Activated T-helper 1 cell treated with Interleukin-2 at 50 U/mL for 16 hours (primary cell): ENCODE measurements at places on chromosomes 16 and 17.

DNA sequence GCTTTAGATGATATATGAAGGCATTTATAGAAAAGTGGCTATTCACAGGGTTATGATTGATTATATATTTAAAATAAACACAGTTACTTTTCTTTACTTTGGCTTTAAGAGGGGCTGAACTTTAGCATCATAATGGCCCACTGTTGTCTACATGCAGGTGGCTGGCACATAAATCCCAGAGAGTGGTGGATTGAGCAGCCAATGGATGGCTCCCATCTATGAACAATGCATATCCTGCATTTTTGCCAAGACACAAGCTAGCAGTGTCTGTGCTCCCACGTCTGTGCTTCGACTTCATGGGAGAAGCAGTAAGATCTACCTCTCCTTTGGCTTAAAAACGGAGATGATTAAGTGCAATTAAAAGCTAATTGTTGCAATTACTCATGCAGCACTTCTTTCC is 373.2 kb upstream of the CDH11 start:
- no peak for DNase-seq

DNA sequence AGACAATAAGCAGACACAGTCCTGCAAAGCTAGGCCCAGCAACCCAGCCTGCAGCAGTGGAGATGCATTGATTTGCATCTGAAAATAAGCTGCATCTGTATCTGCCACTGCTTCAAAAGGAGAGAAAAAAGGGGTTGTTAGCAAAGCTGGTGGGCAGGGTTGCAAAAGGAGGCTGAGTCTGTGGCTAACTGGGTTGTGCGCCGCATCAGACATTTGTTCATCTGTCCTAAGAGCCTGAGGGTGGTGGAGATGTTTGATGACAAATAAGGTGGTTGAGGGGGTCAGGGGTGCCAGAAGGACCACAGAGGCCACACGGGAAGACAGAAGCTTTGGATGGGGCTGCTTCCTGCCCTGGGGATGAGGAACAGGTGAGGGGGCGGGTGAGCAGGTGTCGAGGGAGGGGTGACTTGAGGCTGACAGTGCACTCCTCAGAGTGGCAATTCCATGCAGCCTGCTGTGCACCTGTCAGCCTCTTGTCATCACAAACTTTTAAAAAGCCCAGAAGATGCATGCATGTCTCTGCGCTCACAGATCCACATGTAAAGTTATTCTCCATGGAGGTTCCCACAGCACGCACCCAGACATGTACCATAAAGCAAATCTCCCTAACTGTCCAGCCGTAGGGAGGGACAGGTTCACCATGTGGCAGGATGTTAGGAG is 35.4 kb downstream of the WSB1 start:
- DNase-seq = no peak

DNA sequence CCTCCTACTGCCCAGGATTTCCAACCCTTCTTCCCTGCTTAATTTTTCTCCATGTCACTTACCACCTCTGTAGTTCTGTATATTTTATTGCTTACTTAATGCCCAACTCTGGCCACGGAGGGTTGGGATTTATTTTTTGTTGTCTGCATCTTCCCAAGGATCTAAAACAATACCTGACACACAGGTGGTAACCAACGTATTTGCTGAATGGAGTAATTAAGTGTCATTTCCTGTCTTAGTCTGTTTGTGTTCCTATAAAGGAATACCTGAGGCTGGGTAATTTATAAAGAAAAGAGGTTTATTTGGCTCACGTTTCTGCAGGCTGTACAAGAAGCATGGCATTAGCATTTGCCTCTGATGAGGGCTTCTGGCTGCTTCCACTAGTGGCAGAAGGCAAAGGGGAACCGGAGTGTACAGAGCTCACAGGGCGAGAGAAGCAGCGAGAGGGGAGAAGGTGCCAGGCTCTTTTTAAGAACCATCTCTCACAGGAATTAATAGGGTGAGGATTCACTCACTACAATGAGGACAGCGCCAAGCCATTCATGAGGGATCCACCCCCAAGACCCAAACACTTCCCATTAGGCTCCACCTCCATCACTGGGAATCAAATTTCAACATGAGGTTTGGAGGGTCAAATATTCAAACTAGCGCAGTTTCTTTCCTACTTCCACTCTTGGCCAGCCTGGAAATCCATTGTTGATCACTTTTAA is 44.8 kb downstream of the ERN1 start:
- DNase-seq = no peak

- no peak for DNase-seq
Observed at GRCh38 chr16:25219070-25219737, 2.5 kb downstream of the AQP8 start.

DNA sequence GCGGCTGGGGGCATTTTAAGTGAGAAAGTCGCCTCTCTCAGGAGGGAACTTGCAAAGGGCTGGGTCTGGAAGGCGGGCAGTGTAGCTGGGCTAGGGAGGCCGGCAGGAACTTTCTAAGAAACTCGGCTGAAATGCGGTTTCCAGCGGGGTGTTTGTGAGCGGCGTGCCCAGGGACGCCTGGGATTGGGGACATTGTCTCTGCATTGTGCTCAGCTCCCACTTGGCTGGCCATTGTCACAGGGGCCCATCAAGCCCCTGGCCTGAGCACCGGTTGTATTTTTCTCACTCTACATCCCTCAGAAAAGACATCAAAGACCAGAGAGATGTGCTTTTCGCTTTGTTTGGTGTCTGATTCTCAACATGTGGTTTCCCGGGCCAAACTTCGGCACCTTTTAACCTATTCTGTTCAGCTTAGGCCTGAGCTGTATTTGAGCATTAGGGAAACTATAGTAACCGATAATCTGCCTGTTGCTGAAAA is 291.1 kb upstream of the IRX3 start:
- DNase-seq = no peak
